Frontal cortex (tissue), 4 donors: ENCODE measurements at places on chromosomes 7 and 10. TPM values are rescaled to one million over a fixed set of nuclear protein-coding genes. Genes with fewer than 3 reads are reported as not detected.

HOGA1 gene
- 0.41 TPM for total RNA-seq

C10orf105 gene
- not detected for total RNA-seq

DNA sequence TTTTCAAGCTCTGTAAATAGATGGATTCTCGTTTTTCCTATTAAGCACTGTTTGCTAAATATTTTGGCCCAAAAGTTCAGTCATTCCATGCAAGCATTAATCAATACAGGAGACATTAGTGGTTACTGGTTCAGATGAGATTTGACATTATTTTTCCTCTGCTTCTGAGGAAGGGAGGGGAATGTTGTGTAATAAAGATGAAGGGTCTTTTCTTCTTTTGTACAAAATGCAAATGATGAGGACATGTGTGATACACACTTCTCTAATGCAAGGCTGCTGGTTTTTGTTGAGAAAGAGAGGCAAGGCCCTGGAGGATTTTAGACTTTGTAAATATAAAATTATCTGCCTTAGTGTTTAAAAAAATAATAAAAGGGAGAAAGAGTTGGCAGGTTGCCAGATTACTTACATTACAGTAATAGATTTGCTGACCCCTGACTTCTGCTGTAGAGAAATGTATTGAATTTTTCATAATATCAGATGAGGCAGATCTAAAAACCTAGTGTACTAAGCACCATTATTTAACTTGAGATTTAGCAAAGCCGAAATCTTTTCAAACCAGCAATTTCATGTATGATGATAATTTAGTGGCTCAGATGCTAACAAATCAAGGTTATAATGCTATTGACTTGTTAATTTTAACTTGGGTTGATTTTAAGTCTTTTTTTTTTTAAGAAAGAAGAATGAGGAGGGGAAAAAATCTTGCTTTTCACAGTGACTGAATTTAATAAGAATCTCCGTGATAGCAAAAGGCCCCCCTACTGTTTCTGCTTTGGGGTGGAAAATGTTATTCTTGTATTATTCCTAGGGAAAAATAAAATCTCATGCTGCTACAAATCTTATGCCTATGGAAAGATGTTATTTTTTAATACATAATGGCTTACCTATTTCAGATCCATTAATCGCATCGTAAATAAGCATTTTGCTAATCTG lies 180.1 kb downstream of the ARID5B start:
- no peak for DNase-seq

GRCh38 chr10:124866812-124867211 lies 65.2 kb downstream of the ABRAXAS2 start:
- no peak for DNase-seq
